ENCODE measurements at places on chromosomes 1 and 21. TPM values are rescaled to one million over a fixed set of nuclear protein-coding genes. Genes with fewer than 3 reads are reported as not detected.

The TLCD4 gene
- total RNA-seq: 0.78 TPM

The ATP13A2 gene
- total RNA-seq: 22.5 TPM

The FAM131C gene
- 0.75 TPM for total RNA-seq

The SAMSN1 gene
- 0.44 TPM for total RNA-seq

The ERO1B gene
- 3.5 TPM for total RNA-seq

Data from cardiac ventricle fibroblast (primary cell).